ENCODE measurements at places on chromosomes 4 and X.

GRCh38 chrX:143437439-143437838 is 79.8 kb downstream of the SPANXN3 start:
- no peak for DNase-seq

- no peak for DNase-seq
Measured at GRCh38 chrX:24341795-24342194, 18.6 kb upstream of the SUPT20HL1 start.

- DNase-seq = peak; percentile 43
Measured at GRCh38 chrX:31266203-31267076, 194.6 kb upstream of the FTHL17 start.

- no peak for DNase-seq
Measured at GRCh38 chr4:3871181-3871852, 105.1 kb downstream of the ADRA2C start.

DNA sequence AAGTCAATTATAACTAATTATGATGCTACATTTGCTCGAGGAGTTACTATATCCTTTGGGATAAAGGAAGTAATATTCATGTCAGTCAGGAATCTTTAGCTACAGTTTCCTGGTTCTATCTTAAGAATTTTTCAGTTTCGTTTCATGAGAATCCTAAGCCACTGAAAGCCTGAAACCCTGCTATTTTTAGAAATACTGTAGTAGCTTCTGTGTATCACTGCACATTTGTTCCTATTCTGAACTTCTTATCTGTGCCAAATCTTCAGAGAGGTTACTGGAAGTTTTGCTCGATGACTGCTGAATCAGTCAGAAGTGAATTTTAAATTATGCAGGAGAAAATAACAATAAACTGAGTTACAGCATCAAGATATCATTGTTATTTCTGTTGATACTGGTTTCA is 249.2 kb downstream of the TENM3 start:
- no peak for DNase-seq

GRCh38 chr4:162392946-162393345 is 229.1 kb upstream of the FSTL5 start:
- DNase-seq = no peak

- no peak for DNase-seq
Measured at GRCh38 chrX:54248309-54248708, 65.3 kb upstream of the FAM120C start.

- no peak for DNase-seq
Measured at GRCh38 chrX:17183566-17183965, 191.4 kb upstream of the NHS start.

GRCh38 chr4:184819786-184820185 is 6.0 kb downstream of the ACSL1 start:
- no peak for DNase-seq

DNA sequence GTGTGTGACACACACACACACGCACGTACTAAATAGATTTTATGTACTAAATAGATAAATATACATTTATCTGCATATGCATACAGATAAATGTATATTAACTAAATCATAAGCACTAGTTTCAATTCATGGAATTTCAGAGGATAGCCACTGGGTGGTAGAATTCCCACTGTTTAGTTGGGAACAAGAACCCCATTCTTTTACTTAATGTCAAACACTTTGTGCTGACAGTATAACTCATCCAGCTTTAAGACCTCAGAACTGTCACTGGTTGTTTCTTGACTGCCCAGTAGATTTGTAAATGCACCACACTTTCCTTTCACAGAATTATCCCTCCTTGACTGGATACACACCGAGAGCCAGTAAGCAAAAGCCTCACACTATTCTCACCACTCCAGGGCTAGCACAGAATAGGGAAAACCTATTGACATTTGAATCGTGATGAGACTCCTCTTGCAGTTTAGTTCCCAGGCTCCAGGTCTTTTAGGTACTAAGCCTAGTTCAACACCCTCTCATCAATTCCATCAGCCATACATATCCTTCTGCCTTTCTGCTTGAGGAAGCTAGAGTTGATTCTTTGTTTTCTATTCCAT is 32.4 kb downstream of the PPARGC1A start:
- DNase-seq = no peak

GRCh38 chr4:1384675-1385372 is 21.4 kb downstream of the NKX1-1 start:
- DNase-seq = no peak

- no peak for DNase-seq
Measured at GRCh38 chr4:55110131-55110530, 15.3 kb downstream of the KDR start.

GRCh38 chr4:40140196-40140595 is 56.6 kb upstream of the RHOH start:
- no peak for DNase-seq

DNA sequence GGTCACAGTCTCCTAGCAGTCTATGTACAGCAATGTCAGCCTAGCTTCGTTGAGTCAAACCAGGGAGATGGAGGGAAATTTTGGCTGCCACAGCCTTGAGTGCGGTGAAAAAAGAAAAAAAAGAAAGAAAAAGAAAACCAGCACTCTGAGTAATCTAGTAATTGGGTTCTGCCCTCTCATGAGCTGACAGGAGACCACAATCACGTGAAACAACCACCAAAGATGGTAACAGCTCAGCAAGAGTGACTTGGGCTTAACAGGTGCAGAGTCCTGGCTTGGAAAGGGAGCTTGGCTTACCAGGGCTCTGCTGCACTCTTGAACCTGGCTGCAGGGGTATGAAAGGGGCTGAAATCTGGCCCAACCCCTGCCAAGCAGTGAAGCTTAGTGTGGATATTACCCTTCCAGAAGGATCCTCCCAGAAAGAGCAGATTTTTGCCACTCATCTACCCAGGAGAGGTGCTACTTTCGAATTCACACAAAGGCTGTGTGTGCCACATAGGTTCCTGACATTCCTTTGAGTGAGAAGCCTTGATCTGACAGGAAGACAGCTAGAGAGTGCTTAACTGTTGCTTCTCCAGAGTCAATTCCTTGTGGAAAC is 350.3 kb downstream of the PTTG2 start:
- DNase-seq = no peak

- DNase-seq = no peak
Measured at GRCh38 chr4:94576210-94576609, 124.5 kb downstream of the PDLIM5 start.

DNA sequence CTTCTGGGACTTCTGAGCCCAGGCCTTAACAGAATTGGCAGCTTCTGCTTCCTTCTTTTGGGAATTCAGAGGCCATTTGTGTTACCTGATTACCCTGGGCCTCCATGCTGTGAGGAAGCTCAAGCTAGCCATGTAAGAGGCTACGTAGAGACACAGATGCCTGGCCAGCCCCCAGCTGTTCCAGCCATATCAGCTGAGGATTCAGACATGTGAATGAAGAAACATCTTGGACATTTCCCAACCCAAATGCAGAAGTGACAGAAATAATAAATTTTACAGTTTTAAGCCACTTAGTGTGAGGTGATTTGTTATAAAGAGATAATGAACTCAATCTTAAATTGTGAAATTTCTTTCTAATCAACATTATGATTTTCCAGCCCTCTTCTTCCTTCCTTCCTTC is 18.7 kb upstream of the ZNF827 start:
- DNase-seq = no peak

DNA sequence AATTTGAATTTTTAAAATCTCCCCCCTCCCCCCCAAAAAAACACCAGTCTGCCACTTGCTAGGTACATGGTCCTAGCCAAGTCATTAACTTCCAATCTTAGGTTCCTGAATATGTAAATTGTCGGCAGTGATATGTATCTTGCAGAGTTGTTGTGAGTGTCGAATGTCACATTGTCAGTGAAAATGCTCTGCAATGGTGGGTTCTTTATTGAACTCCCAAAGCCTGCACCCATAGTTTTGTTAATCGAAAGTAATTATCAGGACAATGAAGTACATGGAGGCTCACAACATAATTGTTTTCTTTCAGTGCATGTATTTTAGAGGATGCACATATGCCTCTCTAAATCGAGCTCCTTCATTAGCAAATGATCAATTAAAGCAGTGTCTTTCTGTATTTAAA is 185.6 kb upstream of the S100G start:
- no peak for DNase-seq

- DNase-seq = no peak
Measured at GRCh38 chr4:118281611-118282442, 71.0 kb downstream of the PRSS12 start.

DNA sequence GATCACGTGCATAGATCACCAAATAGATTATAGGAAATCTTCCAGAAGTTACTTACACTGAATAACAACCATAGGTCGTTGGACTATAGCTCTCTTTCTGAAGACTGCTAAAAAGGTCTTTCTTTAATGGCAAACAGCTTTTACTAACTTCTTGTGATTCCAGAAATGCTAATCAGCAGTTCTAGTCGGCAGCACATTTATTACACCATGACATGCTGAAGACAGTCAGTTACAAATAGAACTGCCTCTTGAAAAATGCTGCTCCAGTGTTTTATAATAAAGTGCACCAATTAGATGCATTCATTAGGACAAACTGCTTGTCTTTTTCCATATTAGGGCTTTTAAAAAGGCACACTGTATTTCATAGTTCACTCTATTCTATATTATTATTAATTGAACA is 488.2 kb downstream of the PABPC4L start:
- no peak for DNase-seq

GRCh38 chr4:108861334-108861733 is 98.5 kb upstream of the ETNPPL start:
- DNase-seq = no peak

DNA sequence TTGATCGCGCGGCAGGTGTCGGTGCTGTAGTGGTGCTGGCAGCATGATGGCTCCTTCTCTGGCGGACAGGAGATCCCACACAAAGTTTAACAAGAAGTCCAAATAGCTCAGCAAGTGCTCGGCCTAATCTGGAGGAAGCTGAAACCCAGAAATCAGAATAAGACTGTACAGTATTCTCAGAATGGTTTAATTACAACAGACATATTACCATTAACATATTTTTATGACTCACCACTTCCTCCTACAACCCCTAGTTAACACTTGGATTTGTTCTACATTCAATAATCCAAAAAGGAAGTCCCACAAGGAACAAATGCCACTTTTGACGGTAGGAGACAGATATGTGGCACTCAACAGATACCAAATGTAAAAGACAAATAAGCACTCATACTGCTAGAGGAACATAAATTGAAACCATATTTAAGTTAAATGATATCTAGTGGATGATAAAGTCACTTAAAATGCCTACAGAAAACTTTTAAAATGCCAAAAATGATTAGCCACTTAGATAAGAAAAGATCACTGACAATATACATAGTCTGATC is 91.2 kb downstream of the HUWE1 start:
- no peak for DNase-seq

- DNase-seq = no peak
Measured at GRCh38 chr4:182289809-182290208, 46.6 kb downstream of the TENM3 start.

DNA sequence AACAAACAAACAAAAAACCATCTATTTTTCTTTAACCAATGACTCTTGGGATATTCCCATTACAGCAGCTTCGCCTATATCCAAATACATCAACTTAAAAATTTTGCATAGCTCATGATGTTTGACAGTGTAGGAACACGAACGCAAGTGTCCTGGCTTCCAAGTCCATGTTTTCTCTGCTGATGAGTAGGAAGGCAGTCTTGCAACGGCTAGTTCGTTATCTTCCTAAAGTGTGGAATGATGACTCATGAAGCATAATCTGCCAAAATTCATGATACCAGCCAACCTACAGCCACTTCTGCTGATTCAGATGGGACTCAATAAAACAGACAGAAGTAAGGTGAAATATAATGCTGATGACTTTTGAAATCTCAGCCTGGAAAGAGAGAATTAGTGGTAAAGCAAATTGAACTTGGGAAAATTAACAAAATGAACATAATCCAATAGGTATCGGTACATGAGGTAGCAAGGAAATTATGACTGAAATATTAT is 6.4 kb upstream of the SEPTIN11 start:
- DNase-seq = no peak

DNA sequence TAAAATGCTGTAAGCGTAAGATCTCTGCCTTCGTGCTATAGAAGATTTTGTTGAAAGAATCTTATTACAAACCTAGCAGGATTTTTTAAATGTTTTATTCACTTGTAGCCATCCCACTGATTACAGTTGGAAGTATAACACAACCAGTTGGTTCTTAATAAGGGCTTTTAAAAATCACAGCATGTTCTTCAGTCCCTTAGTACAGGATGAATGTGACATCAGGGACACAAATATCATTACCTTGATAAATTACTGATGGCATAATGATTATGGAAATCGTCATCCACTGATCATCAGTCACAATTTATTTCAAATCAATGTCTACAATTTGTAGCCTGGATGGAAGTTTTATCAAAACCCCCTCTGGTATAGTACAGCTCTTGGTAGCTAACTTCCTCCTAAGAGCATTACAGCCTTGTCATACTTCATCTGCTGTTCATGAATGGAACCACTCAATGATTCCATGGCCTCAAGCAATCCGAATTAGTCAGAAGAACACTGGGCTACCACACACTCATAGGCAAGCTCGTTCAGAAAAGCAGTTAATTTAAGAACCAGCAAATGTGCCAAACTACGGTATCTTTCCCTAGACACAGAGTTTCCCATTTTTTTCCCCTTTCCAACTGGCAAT is 389.2 kb upstream of the TENM3 start:
- no peak for DNase-seq

GRCh38 chr4:183658362-183659028 is 490 bp downstream of the RWDD4 start:
- DNase-seq = no peak

- DNase-seq = no peak
Measured at GRCh38 chr4:4637710-4638109, 95.9 kb upstream of the STX18 start.

GRCh38 chr4:53907772-53908171 is 156.6 kb downstream of the CHIC2 start:
- DNase-seq = no peak

Data from ureter (tissue), 1 donor.